ENCODE measurements at places on chromosomes 16 and 17. TPM values are rescaled to one million over a fixed set of nuclear protein-coding genes. Genes with fewer than 3 reads are reported as not detected.

IGF2BP1 gene
- 21.9 TPM for total RNA-seq

DNA sequence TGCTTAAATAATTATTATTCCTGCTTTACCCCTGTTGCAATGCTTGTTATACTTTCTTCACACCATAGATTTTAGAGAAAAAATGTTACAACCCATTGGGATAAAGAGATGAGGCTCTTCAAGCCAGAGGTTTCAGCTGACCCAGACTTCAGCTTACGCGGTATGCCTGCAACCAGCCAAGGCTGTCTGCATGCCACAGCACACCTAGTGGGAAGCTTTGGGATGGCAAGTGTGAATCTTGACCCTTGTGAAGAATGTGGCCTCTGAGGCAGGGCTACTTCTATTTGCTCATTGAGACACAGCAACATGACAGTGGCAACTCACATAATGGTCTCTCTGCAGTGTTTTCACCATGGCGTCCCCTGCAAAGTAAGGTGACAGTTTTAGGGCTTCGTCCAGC lies 193.9 kb upstream of the PIRT start:
- no peak for DNase-seq

DNA sequence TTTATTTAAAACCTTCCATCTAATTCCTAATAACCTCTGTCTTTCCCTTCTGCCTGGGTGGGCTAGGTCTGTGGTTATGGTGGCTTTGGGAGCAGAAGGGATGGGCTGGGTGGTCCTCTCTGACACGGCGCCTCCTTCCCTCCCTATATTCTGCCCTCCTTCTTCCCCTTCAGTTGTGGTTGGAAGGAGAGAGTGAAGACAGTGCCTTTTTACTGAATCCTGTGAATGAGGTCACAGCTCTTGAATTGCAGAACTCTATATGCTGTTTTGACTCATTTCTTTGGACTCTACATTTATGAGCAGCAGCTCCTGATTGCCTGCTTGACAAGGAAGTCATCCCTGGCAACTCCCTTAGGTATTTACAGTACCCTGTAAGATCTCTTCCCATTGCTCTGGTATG lies 256.0 kb upstream of the ELAC2 start:
- no peak for DNase-seq

DNA sequence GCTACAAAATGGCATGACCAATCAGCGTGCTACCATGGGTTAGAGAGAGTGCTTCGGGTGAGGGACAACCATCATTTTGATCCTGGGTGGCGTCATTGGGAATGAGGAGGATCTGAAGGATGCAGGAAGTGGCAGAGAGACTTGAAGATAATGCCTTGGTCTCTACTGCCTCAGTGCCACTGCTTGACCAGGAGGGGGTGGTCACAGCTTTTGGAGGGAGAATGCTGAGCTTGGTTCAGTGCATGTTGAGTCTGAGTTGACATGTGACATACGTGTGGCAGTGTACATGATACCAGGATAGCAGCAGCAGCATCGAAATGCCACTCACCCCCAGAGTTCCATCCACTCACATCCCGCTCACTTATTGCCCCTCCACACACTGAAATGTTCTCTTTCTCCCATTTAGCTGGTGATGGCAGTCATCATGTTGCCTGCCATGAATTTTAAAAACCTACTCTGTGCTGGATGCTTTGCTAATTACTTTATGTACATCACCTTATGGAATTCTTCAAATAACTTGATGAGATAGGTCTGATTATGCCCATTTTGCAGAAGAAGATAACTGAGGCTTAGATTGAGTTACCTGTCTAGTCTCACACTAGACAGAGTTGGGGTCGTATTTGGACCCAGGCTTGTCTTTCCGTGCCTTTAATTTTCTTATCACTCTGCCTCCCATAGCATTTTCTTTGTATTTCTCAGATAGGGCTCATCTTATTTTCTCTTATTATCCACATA lies 36.7 kb downstream of the ARSG start:
- no peak for DNase-seq

GRCh38 chr17:41773190-41773588 lies 13.3 kb downstream of the JUP start:
- DNase-seq: no peak

GRCh38 chr16:64621616-64622015 lies 500.2 kb downstream of the CDH11 start:
- DNase-seq: no peak

- no peak for DNase-seq
Measured at GRCh38 chr17:58587713-58588117, 73.3 kb upstream of the MTMR4 start.

DNA sequence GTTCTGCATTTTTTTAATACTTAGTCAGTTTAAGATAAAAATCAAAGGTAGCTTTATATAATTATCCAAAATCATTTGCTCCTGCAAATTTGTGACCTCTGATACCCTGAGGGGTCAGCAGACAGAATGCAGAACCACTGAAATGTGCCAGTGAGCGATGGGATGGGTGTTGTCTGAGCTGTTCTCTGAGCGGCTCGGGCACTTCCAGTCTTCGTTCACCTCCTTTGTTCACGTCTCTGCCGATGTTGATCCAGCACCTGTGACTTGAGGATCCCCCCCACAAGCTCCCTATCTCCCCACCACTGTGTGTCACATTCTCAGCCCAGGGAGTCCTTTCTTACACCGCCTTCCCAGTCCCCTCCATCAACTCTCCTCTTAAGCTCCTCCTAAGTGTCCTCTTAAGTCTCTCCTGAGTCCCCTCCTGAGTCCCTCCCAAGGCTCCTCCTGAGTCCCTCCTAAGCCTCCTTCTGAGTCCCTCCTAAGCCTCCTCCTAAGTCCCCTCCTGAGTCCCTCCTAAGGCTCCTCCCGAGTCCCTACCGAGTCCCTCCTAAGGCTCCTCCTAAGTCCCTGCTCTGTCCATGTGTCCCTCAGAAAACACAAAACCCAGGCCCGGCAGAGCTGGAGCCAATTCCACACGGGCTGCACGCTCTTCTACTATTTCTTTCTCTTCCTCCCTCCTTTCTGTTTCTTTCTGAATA lies 47.5 kb downstream of the RNF213 start:
- DNase-seq: no peak

ZFP3 gene
- total RNA-seq: 2.5 TPM

- no peak for DNase-seq
Measured at GRCh38 chr16:3528406-3528805, 27.6 kb downstream of the CLUAP1 start.

DNA sequence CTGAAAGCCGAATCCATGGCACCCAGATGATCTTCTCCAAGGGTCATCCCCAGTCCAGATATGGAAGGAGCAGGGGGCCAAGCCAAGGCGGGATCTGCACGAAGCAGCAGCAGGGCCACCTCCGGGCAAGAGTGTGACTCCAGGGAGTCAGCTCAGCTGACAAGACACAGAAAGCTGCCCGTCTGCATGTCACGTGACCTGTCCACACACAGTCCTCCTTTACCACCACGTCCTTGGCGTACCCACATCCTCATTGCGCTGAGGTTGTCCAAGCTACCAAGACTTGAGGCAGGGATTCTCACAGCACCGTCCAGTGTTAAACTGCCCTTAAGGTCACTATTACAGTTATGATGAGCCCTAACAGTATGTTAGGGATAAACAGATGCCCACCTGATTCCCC lies 11.3 kb upstream of the CYTH1 start:
- no peak for DNase-seq

SPATA33 gene
- 8.3 TPM for total RNA-seq

GRCh38 chr16:35823342-35823741 lies 2363.9 kb downstream of the TP53TG3F start:
- no peak for DNase-seq

DNA sequence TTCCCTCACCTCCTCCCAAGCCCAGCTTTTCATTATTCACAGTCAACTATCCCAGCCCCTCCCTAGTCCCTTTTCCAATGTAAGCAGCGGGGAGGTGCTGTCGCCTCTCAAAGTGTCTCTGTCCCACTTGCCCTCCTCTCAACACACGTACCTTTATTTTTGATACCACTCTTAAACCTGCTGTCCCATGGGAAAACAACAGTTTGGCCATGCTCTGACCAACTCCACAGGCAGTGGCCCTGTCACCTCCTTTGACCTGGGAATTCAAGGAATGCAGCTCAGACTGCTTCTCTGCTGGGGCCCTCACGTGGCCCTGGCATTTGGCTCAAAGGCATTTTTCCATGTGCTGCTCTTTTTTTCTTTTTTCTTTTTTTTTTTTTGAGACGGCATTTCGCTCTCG lies 4.2 kb downstream of the LYRM9 start:
- DNase-seq: no peak

DNA sequence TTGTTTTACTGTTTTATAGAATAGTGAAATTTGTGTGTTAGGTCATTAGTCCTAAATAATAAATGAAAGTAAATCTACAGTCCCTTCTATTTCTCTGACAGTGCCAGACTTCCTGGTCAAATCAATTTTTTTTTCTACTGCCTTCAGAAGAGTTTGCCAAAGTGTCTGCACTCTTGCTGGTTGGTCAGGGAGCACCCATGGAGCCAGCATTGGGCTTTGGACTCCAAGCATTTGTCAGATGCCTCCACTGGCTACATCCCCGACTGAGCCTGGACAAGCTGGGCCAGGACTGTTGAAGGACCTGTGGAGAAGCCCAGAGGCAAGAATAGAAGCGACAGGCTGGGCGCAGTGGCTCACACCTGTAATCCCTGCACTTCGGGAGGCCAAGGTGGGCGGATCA lies 53.7 kb downstream of the ELAC2 start:
- DNase-seq: no peak

DNA sequence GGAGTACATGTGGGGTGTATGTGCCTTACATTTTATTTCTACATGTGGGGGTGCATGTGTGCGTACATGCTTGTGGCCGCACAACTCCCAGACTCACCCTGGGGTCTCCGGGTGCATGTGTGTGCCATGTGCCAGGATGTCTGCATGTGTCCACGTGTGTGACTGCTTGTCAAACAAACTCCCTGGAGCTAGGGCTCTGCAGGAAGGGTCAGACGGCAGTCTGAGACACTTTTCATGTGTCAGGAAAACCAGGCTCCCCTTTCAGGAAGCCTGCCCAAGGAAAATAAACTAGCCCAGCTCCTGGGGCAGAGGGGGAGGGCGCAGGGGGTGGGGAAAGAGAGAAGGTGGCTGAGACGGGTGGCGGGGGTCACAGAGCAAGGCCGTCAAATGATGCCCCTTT lies 44.7 kb downstream of the FZD2 start:
- DNase-seq: no peak

OSGIN1 gene
- 4.1 TPM for total RNA-seq

CLEC19A gene
- total RNA-seq: not detected

GRCh38 chr17:53135969-53136368 lies 686.8 kb upstream of the KIF2B start:
- DNase-seq: no peak

DNA sequence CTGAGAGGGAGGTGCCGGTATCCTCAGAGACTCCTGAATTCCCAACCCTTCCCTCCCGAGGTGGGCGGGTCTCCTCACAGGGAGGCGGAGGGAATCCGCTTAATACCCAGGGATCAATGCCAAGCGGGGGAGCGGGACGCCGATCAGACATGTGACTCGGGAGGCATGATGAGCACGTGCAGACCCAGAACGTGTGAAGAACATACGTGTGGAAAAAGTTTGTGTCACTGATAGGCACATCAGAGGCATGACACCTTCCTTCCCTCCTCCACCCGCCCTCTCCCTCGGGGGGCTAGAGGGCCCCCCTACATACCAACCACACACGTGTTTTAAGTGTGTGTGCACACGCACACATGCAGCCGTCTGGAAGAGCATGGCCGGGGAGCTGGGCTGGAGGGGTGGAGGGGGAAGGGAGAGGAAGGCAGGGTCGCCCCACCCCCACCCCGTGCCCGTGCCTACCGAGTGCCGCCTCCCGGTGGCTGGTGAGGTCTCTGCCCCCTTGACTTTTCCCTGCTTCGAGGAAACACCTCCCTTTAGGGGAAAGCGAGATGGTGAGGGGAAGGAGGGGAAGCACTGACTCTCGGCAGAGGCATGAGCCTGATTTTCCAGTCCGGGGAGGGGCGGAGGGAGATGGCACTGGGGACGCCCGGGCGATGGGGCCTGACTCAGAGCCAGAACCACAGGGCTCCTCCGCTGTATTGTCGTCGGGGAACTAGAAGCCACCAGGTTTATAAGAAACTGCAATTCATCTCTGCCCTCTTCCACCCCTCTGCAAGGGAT lies 12.1 kb upstream of the TBX21 start:
- no peak for DNase-seq

C16orf54 gene
- total RNA-seq: not detected

OR1F1 gene
- total RNA-seq: not detected

GRCh38 chr16:84800158-84800978 lies 19.4 kb upstream of the CRISPLD2 start:
- DNase-seq: no peak

- DNase-seq: no peak
Measured at GRCh38 chr17:8968503-8968902, 3.0 kb upstream of the PIK3R5 start.

PLEKHH3 gene
- total RNA-seq: 12.2 TPM

GRCh38 chr17:81918832-81919545 lies 1.0 kb upstream of the SIRT7 start:
- no peak for DNase-seq

DNA sequence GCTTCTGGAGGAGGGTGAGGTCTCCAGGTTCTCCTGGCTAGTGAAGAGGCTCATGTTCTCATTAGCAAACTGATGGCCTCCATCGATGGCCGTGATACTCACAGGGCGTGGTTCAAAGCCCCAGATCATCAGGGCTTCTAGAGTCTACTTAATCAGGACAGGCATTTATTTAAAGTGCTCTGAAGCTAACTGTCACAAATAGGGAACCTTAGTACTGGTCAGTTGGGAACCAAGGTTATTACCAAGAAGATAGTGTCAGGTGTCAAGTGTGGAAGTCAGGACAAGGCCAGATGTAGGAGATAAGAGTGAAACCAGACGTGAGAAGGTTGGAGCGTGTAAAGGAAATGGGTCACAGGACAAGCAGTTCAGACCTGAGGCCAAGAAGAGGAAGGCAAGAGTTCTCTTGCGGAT lies 56.9 kb downstream of the PIGL start:
- DNase-seq: no peak

GRCh38 chr16:71927383-71927782 lies 32.1 kb downstream of the IST1 start:
- DNase-seq: peak; percentile 89

DNA sequence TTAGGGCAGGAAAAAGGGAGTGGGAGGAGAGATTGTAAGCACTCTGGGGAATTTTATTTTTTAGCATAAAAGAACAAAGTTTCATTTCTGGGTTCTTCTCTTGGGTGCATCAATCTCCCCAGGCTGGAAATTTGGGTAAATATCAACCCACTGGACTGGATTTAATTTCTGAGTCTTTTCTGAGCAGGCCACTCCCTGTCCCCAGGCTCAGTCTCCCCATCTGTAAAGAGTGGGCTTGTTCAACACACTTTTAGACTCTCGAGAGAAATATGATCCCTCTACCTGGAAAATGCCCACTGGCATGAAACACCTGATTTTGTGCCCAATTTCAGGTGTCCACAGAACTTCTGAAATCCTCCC lies 617 bp upstream of the VTN start:
- no peak for DNase-seq

- DNase-seq: no peak
Measured at GRCh38 chr16:59527206-59527997, 793.3 kb upstream of the GOT2 start.

DNA sequence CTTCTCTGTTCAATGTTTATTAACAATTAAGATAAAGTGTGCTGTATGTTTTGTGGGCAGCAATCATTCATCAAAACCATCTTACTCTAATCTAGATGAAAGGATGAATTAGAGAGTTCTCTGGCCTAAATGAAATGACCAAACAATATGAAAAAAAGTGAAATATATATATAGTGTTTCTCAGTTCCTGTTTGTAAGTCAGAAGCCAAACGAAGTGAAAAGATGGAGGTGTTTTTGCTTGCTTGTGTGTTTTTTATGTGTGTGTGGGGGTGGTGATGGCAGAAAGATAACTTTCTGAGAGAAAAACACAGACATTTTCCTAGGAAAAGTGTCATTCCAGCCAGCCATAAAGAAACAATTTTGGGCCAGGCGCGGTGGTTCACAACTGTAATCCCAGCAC lies 138.6 kb downstream of the CDH8 start:
- DNase-seq: no peak
